Activated T-cell treated with anti-CD3 and anti-CD28 coated beads for 1 hour (primary cell): ENCODE measurements at places on chromosomes 1 and 21.

DNA sequence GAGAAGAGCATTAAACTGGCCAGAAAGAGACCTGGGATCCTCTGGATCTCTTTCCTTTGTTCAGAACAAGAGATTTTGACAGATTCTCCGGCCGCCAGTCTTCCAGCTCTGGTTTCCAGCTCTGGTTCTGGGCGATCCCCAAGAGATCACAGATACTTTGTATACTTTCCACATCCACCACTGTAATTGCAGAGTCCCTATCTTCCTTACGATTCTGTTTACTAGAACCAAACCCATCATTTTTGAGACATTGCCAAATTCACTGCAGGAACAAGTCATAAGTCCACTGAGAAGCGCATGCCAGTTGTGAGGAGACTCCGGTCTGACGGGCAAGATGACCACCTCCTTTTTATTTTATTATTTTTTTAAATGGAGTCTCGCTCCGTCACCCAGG lies 505.2 kb downstream of the SMYD3 start:
- no peak for DNase-seq

- no peak for DNase-seq
Measured at GRCh38 chr1:243890576-243890975, 40.5 kb upstream of the AKT3 start.

GRCh38 chr1:153866045-153866850 lies 56.5 kb downstream of the GATAD2B start:
- DNase-seq: no peak

DNA sequence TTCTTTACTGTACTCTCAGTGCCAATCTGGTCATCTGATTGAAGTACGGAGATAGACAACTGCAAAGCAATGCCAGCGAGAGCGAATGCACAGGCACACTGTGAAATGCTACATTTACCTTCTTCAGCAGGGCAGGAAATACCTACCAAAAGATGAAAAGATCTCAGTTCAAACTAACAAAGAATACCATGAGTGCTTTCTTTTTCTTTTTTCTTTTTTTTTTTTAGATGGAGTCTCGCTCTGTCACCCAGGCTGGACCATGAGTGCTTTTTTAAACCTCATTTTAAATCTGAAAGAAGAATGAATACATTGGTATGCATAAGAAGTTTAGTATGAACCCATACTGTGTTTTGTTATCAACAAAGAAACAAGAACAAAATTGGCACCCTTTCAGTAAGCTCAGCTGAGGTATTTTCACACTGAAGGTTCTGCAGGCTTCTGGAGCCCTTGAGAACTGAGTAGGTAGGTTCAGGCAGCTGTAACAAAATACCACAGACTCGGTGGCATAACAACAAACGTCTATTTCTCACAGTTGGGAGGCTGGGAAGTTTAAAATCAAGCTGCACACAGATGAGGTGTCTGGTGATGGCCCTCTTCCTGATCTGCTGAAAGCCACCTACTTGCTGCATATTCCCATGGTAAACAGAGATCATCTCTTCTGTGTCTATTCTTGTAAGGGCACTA lies 1.7 kb upstream of the CHI3L2 start:
- DNase-seq: no peak

DNA sequence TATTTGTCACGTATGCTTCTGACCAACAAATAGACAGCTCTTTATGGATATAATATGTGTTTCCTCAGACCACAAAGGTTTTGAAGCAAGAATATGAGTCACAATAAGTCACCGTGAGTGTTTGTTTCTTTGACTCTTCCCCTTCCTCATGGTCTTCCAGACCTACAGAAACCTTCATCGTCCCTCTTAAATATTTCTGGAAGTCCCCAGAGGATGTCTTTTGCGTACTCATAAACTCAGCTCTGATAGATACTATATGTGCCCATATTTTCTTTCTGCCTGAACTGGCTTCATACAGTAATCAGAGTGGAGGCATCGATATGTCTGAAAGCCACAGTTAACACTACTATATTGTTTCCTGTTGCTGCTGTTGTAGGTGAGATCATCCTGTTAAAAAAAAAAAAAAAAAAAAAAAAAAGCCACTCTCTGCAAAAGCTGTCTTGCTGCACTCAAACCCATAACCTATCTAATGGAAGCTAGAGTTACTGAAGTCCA lies 38.4 kb downstream of the ADAMTS1 start:
- no peak for DNase-seq

DNA sequence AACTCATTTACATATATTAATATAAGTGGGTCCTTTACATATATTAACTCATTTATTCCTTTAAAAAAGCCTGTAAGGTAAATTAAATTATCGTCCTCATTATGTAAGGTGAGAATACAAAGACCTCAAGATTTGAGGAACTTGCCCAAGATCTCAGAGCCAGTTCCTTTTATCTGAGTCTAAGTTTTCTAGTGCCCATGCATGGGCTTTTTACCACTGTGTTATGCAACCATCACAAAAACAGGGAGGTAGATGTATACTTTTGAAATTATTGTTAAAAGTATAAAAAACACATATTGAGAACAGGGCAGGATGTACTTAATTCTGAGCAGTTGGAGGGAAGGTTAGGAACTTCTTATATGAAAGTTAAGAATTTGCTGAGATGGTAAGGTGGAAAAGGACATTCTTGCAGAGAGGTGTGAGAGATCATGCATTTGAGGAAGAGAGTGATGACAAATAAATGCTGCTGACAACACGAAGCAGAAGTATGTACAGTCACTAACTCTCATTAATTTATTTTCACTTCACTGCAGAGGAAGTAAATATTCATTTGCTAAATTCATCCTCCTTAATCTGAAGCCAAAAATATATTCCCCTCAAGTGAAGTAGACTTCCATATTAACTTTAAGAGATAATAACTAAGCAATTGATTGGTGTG lies 28.9 kb upstream of the LYPLAL1 start:
- no peak for DNase-seq

GRCh38 chr1:50710099-50710498 lies 250.0 kb downstream of the FAF1 start:
- DNase-seq: no peak

GRCh38 chr21:41824466-41825207 lies 54.5 kb downstream of the PRDM15 start:
- no peak for DNase-seq

DNA sequence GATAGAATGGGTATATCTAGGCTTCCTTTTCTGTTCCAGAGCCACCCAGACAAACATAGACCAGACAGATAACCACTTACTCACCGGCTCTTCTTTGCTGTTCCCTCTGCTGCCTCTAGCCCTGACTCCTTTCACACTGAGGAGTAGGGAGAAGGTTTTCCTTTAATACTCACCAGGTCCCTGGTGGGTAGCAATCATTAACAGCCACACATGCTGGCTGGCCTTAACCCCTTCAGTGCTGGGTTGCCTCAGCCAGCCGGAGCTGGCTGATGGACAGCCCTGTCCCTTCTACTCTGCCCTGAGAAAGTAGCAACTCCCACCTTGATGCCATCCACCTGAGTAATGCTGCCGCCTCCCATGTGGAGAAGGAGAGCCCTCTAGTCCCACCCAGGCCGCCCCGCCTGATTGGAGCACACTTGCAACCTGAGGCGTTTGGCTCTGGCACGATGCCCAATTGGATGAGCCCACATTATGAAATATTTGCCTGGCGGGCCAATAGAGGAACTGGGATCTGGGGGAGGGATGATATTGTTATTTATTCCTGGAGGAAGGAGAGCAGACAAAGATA lies 71.6 kb downstream of the PLEKHA6 start:
- DNase-seq: no peak

DNA sequence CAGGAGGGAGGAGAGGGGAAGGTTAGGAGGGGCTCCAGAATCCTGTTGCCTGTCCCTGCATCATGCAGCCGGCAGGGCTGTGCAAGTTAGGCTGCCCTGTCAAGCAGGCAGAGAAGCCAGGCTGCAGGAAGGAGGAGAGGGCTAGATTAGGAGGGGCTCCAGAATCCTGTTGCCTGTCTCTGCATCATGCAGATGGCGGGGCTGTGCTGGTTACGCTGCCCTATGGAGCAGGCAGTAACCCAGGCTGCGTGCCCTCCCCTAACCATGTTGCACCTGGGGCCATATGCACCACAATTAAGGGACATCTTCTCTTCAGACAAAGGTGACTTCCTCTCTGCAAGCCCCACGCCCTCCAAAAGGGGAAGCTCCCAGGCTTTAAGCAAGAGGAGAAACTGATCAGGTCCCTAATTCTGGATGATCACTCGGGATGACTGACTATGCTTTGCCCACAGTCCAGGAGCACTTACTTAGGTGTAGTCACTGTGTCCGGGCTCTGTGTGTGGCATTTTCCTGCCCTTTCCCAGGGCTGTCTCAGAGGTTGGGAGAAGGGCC lies 457.4 kb downstream of the SETD4 start:
- DNase-seq: no peak

DNA sequence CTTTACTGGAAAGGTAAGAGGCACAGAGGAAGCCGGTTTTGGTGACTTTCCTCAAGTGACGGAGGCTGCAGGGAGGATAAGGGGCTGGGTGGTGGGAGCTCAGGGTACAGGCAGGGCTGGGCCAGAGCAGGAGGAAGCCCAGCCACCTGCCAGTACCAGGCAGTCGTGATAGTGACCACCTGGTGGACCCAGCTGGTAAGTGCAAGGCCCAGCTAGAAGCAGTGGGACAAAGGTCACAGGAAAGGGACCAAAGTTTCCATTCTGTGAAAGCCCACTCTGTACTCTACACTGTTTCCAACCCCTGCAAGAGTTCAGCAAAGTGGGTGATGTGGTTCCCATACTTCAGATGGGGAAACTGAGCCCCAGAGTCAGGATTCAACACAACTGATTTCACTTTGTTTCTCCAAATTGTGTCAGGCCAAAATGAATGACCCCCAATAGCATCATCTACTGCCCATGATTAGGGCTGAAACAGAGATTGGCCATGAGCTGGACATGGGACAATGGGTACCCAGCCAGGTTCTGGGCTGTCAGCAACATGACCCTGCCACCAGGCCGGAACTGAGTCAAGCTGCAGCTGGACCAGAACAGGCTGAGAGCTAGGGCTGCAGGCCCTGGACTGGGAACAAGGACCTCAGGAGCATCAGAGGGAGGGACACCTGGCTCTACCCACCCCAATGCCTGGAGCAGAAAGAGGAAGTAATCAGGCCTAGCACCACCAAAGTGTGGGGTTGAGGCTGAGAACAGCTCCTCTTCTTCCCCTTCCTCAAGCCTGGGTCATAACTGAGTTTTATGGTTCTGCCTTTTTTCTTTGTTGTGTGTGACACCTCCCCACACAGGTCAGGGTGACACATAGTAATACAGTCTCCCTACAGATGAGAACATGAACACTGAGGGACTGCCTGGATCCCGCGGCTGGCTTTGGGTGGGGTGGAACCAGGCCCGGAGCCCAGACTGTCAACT lies 50.2 kb downstream of the KCNN3 start:
- peak; percentile 2 for DNase-seq

GRCh38 chr1:163320891-163321290 lies 863 bp upstream of the NUF2 start:
- DNase-seq: no peak

DNA sequence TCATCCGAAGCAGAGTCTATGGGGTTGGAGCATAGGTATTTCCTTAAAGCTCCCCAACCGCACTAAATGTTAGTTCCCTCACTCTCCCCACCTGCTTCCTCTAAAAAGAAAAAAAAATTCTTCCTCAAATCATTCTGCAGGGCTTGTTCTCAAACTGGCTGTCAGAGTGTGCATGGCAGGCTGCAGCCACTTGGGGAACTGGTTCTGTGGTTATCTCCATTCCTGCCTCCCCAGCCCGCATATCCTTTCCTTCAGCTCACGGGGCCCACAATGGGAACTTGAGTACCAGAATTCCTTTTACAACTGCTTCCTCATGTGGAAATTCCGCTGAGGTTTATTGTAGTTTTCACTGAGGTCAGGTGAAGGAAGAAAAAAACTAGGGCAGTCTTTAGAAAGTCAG lies 159.2 kb downstream of the PIGK start:
- no peak for DNase-seq

GRCh38 chr1:83509301-83509781 lies 489.6 kb downstream of the TTLL7 start:
- DNase-seq: no peak
